ENCODE measurements at places on chromosomes 12 and 14.

DNA sequence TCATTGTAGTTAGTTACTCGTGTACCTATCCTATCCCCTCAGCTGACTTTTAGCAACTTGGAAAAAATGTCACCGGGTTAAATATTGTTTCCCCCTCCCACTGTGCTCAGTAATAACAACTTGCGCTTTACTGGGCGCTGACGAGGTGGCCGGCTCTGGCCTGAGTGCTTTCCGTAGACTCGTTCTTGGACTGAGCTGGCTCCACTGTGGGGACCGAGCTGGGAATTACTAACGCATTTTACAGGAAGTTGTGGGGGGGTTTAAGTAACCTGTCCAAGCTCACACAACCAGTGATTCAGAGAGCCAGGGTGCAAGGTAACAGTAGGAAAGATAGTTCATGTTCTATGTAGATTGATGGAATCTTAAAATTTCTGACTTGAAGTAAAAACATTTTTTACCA, 82.5 kb upstream of the KICS2 start:
- no peak for DNase-seq

- DNase-seq: no peak
Observed at GRCh38 chr12:52295663-52296062, 4.3 kb upstream of the KRT81 start.

DNA sequence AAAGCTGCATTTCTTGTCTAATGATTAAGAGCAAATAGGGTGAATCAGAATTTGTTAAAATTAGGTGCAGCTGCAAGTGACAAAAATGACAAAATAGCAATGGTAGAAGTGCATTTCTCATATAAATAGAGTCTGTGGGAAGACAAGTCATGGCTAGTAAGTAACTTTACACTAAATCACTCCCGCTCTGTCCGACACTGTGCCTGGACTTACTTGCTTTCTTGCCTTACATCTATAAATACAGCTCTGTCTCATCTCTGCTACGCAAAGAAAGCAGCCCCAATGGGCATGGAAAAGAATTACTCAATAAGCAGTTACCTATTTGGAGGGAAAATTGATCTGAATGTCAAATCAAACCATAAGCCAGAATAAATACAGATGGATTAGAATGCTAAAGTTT, 245.4 kb upstream of the KRR1 start:
- no peak for DNase-seq

DNA sequence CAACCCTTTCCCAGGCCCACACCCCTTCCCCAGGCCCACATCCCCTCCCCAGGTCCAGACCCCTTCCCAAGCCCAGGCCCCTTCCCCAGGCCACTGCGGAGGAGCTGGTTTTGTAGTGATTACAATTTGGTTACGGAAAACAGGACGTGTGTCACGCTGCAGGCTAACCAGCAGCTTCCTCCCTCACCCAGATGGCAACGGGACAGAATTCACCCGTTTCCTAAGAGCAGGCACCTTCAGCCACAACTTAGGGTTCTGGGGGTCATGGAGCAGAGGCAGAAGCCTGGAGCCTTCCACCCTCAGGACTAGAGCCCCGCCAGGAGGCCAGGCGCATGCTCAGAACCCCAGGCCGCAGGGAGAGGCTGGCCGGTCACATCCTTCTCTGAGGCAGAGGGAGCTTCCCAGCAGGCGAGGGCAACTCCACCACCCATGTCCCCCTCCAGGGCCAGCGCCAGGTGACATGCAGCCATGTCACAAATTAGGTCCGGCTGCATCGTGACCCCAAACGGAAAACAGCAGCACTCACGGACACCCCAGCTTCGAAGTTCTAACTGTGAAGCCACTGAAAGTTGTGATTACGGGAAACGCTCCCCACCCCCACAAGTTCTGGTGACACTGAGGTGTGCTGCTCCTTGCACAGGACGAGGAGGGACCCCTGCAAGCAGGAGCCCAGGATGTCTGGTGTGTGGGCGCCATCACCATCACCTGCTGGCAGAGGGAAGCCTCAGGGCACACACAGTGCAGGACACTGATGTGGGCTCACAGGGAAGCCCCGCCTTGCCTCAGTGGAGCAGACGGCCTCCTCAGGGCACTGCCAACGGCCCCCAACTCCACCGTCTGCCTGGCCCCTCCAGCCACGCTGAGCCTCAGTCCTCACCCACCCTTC, 7.7 kb downstream of the BRF1 start:
- DNase-seq: no peak

- no peak for DNase-seq
Observed at GRCh38 chr12:76798864-76799263, 34.9 kb downstream of the ZDHHC17 start.

DNA sequence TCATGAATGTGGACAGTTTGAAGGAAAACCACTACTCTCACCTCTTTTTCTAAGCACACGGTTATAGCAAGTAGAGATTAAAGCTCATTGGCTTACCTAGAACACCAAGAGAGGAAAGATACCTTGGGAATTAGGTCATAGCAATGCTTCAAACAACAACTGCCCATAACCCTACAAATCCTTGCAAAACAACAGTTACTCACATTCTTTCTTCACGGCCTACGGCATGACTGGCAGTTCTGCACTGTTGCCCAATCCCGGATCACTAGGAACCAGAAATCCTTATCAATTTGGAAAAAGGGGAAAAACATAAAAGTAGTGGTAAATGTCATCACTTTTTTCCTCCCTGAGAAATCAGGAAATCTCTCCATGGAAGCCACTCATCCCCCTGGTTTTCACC, 9.6 kb upstream of the ISM2 start:
- DNase-seq: no peak

DNA sequence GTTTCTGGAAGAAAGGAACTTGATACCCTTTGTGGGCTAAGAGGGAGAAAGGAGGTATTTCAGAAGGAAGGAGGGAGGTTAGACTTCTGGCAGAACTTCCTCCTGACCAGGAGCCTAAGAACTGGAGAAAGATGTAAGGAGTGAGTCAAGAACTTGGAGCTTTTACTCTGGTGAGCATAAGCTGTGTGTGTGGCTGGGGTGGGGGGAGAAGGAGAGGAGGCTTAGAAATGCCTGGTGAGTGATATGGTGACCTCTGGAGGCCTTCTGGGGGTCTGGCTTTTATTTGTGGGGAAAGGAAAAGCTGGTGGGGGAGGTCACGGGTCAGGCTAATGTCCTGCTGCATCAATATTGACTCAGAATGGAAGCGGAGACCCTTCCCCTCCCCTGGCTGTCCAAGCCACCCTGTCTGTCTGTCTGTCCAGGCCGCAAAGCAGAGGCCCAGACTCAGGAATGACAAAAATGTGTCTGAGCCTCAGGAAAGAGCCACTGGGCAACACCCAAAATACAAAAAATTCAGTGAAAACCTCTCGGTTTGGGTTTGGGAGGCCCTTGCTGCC, 4.8 kb downstream of the LRP1 start:
- no peak for DNase-seq

GRCh38 chr12:55681142-55682077, 26.3 kb downstream of the ITGA7 start:
- peak; percentile 32 for DNase-seq

DNA sequence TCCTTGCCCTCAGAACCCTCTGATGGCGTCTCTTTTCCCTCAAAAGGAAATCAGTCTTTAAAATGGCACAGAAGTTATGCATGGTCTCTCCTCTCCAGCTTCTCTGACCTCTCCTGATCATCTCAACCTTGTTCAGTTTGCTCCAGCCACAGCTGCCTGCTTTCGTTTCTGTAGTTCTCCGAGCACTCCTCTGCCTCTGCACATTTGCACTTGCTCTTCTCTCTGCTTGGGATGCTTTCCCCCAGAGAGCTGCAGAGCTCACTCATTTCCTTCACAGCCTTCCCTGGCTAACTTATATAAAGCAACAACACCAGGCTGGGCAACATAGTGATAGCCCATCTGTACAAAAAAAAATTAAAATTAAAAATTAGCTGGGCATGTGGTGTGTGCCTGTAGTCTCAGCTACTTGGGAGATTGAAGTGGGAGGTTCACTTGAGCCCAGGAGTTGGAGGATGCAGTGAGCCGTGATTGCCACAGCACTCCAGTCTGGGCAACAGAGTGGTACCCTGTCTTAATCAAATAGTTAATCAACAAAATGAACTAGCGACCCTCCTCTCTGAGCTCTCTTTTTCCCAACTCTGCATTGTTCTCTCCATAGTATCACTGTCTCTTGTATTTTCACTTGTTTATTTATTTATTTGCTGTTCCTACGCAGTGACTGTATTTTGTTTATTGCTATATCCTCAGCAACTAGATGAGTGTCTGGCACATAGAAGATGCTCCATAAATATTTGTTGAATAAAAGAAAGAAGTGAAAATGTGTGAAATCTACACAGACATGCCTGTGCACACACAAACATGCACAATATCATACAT, 37.7 kb downstream of the PPFIBP1 start:
- no peak for DNase-seq

DNA sequence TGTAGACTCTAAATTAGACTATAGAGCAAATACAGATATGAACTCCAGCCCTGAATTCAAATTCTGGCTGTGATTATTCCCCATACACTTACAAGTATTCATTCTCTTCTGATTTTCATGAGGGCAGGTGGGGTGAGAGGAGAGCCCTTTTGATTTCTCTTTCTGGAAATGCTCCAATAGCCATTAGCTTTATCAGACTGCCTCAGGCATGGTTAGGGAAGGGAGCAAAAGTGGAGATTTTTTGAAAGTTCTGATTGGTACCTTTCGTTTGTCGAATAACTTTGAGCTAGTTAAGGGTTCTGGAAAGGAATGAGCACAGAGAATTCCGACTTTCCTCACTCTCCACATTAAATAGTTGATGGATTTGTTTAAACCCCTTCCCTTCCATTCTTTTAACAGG, 7.8 kb downstream of the HOXC5 start:
- DNase-seq: no peak

DNA sequence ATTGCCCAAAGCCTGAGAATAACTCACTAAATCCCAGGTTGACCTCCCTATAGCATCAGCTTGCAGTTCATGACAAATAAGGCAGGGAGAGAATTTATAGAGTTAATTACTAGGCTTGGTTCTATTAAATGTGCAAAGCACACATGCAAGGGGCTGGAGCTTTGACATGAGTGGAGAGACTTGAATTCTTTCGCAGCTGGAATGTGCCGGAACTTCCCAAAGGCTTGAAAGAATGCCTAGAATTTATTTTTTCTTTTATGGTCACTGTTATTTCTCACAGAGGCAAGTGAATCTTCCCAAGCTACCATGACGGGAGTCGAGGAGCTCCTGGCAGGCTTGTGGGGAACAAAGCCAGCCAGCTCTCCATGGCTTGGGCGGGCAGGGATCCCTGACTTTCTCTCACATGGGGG, 95.5 kb upstream of the USP44 start:
- DNase-seq: no peak

GRCh38 chr12:67659292-67659691, 10.7 kb downstream of the DYRK2 start:
- DNase-seq: no peak

Measured in hematopoietic multipotent progenitor cell treated with erythropoietin and hydrocortisone succinate and interleukin-3 and kit ligand, for 8 days (in vitro differentiated cells).